ENCODE measurements at places on chromosomes 4 and X. TPM values are rescaled to one million over a fixed set of nuclear protein-coding genes. Genes with fewer than 3 reads are reported as not detected.

Gene ASB5
- total RNA-seq = 2.0 TPM

Gene MAGEB1
- total RNA-seq = not detected

Gene PDE5A
- total RNA-seq = 7.6 TPM

Gene MID1IP1
- 34.4 TPM for total RNA-seq

Gene CNKSR2
- total RNA-seq = 0.44 TPM

Gene DKK2
- 3.7 TPM for total RNA-seq

Gene STPG2
- total RNA-seq = 0.12 TPM

All from left cardiac atrium (tissue), 4 donors.